Sciatic nerve (tissue), 2 donors: ENCODE measurements at places on chromosomes 1 and 21.

DNA sequence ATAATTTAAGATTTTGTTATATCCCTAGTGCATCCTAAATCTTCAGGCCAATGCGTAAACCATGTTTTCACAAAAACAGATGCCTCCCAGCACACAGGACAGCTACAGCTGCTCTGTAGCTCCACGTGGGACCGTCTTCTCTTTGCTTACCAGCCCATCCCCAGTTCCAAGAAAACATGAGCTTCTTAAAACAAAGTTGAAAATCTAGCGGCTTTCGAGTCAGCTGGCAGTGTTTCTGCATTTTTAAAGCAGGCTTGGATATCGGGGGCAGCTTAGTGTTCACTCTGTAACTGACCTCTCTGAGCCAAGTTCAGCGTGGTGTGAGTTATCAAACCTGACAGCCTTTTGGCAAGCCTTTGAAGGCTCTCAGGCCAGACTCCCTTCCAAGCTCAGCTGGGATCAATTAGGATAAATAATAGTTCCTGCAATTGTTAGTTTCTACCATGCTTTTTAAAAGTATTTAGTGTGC, 881.5 kb downstream of the LTN1 start:
- DNase-seq, result peak; percentile 61

DNA sequence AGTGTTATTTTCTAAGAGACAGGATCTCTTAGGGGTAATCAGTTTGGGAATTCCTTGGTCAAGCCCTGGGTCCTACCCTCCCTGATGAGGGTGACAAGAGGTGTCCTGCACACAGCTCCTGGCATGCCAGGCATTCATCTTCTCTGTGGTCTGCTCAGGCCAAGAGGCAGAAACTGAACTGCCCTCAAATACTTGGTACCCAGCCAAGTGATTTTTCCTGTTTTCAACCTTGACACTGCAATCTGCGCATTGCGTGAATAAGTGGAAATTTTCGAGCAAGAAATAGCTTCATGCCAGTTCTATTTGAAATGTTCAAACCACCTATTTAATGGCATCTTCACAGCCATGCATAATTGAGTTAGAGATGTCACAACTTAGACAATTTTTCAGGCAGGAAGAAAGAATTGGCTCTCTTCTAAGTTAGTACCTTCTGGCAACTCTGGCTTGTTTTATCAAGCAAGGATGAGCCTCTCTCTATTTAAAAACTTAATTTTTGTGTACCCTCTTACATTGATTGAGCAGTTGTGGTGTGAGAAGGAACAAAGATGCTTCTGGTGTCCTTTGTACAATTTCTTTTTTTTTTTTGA, 27.0 kb downstream of the DNM3 start:
- DNase-seq, result no peak

GRCh38 chr1:246035060-246035541, 472.0 kb downstream of the SMYD3 start:
- no peak for DNase-seq

DNA sequence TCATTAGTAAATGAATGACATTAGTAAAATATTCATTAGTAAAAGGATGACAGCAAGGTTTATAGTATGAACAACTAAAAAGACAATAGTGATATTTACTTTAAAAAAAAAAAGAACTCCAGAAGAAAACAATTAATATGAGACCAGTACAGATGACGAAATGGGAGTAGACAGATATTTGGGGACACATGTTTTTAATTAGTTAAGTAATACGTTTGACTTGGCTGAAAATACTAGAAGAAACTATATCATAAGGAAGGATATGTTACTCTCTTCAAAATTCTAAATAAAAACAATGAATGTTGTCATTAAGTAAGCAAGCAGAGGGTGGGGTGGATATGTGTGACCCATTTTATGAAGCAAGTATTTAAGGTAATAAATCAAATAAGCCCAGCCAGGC, 61.9 kb downstream of the GPATCH2 start:
- no peak for DNase-seq

- no peak for DNase-seq
Observed at GRCh38 chr1:42392967-42393848, 12.6 kb downstream of the RIMKLA start.

DNA sequence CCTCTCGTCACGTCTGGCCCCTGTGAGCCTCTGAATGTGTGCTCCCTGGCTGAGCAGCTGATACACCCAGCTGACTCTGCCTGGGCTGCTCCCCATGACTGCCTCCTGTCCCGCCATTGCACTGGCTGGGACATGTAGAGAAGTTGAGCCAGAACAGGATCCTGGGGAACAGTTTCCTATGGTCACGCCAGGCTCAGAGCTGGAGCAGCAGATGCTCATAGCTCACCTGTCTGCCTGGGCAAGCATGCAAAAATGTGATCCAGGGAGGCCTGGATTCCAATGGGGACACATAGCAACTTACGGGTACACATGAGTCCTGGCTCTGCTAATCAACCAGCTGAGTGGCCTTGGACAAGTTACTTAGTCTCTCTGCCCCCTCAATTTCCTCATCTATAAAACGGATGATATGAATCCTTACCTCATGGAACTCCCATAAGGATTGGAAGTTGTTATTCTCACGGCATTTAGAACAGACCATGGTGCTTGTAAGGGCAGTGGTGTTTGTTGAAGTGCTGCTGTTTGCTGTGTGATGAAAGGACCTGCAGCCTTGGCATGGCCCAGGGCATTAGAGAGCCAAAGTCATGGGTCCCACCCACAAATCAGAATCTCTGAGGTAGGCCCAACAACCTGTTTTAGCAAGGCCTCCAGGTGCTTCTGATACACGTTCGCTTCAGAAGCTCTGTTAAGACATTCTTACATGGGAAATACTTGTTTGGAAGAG, 150.3 kb upstream of the VANGL1 start:
- DNase-seq, result no peak

DNA sequence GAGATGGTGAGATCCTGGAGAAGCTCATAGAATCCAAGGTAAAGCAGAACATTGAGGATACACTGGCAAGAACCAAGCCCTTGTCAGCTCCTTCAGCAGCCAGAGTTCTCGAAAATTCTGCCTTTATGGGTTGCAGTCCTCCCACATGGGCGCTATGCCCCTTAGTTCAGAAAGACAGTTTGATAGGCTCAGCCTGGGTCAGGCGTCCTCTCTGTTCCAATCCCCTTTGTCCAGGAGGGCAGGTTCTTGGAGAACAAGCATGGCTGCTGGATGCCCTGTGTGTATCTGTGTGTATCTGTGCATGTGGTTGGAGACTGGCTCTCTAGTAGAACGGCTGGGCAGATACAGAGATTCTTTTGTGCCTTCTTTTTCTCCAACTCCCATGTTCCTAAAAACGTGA, 8.0 kb upstream of the NBL1 start:
- no peak for DNase-seq

- no peak for DNase-seq
Observed at GRCh38 chr1:12047120-12047876, 15.8 kb upstream of the TNFRSF8 start.

- DNase-seq, result peak; percentile 76
Observed at GRCh38 chr21:33230545-33231324, 997 bp downstream of the IFNAR2 start.

DNA sequence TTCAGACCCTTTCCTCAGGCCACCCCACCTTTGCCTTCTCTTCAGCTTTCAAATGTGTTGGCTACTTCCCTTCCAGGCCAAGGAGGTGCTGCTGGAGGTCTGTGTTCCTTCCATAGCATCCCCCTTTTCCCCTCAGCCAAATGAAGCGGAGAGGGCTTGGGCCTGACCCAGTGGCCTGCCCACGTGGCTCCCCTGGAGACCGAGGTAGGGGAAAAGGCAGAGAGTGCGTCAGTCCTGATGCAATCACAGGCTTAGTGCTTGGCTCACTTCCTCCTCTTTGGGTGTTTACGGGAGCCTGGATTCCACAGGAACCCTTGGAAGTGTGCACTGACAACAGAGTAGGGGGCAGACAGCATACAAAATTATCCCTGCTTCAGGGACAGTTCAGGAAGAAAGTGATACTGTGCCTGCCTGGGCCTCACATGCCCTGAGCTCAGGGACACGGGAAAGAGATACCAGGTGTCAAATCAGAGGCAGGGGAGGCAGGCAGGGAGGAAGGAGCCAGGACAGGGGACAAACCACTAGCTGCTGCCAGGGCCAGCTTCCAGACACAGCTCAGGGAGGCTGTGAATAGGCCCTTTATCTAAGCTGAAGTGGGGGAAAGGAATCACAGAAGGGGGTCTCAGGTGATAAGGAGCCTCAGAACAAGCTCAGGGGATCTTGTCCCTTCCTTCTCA, 16.6 kb upstream of the PTP4A2 start:
- DNase-seq, result peak; percentile 93

GRCh38 chr1:203628201-203629015, 1.8 kb downstream of the ATP2B4 start:
- peak; percentile 70 for DNase-seq

- no peak for DNase-seq
Observed at GRCh38 chr1:224704107-224704735, 88.1 kb downstream of the CNIH3 start.

- DNase-seq, result no peak
Observed at GRCh38 chr21:28235169-28235895, 757.3 kb downstream of the LTN1 start.

DNA sequence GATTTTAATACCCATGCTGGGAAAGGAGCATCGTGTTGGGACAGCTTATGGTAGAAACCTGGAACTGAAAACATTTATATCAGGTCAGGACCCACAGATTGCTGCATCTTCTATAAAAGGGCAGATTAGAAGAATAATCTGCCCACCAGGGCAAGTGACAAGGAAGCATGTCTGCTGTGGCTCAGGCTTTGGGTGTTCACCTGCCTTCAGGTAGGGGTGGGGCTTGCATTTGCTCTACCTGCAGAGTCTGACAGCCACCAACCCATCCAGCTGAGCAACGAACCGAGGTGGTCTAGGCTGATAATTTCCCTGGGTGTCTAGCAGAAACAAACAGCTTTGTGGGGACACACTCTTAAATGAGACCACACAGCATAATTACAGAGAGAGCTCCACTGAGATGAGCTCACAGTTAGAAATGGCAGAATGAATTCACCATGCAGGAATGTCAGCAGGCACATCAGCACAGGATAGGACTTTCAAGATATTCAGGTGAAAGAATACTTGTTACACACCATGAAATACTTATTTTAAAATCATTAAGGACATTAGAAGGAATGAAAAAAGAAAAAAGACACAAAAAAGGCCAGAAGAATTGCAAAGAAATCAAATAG, 36.1 kb upstream of the B3GALT5 start:
- no peak for DNase-seq

- DNase-seq, result no peak
Observed at GRCh38 chr1:158422212-158422611, 3.8 kb downstream of the OR10K2 start.

- no peak for DNase-seq
Observed at GRCh38 chr1:7393136-7393535, 378.0 kb upstream of the VAMP3 start.

GRCh38 chr1:31095298-31095981, 29.9 kb upstream of the PUM1 start:
- DNase-seq, result no peak

GRCh38 chr1:14516974-14517840, 81.3 kb upstream of the KAZN start:
- no peak for DNase-seq

DNA sequence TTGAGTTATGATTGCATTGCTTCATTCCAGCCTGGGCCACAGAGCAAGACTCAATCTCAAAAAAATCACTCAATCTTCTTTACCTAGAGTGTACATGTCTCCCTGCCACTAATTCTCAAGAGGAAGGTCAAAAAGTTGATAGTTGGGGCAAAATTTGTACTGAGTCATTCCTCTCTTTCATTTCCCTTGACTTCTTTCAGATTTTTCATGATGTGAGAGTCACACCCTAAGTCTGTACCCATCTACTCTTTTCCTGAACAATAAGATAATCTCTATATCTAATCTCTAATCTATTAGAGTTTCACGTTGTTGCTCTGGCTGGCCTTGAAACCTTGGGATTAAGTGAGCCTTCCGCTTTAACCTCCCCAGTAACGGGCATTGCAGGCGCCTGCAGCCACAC, 1.1 kb upstream of the BRDT start:
- DNase-seq, result no peak

GRCh38 chr1:18599086-18599485, 31.6 kb upstream of the PAX7 start:
- DNase-seq, result no peak

DNA sequence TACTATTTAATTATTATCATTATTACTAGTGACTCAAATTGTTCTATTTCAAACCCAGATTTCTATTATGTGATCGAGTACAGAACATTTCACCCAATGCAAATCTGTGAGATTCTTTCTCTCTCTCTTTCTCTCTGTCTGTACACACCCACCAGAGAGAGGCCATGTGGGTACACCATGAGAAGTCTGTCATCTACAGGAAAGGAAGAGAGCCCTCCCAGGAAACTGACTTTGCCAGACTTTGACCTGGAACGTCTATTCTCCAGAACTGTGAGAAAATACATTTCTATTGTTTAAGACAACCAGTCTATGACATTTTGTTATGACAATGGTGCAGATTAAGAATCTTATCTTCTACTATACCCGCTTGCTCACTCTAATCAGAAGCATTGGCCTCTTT, 1091.6 kb downstream of the TTLL7 start:
- DNase-seq, result no peak

- DNase-seq, result no peak
Observed at GRCh38 chr1:81208441-81208840, 592.3 kb upstream of the ADGRL2 start.

- DNase-seq, result no peak
Observed at GRCh38 chr1:179441501-179441900, 75.7 kb downstream of the AXDND1 start.

GRCh38 chr1:232851532-232851931, 46.3 kb downstream of the MAP10 start:
- no peak for DNase-seq

GRCh38 chr1:33784876-33785275, 79.0 kb upstream of the HMGB4 start:
- no peak for DNase-seq

DNA sequence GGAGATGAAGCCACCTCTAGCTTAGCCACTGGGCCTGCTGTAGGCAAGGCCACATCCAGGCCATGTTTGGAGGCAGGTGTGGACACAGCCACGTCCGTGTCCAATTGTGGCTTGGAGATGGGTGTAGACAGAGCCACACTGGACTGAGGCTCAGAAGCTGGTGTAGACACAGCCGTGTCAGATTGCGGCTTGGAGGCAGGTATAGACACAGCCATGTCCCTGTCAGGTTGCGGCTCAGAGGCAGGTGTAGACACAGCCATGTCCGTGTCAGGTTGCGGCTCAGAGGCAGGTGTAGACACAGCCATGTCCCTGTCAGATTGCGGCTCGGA, 2.2 kb downstream of the PERM1 start:
- no peak for DNase-seq

DNA sequence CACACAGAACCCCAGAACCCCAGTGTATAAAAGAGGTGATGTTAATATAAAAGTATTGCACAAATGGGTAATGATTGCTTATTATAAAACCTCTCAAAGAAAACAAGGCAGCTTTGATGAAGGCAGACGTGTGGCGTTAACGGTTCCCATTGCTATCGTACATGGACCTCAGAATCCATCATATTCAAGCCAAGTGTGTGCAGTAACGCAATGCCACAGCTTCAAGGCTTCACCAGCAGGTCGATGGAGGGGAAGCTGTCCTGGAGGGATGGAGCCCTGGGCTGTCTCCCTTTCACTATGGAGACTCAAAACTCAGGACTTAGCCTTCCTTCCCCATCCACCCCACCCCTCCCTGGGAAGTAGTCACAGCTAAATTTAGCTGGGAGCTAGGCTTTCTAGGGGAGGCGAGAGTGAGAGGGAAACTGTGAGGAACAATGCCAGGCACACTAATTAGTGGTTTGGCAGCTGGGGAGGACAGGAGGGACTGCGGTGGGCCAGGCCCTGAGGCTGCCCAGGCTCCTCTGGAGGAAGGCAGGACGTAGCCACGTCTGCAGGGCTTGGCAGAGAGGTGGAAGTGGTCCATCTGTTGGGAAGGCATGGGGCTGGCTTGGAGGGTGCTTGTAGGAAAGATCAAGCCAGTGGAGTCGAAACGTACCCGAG, 121.2 kb downstream of the HMGB4 start:
- DNase-seq, result no peak

- no peak for DNase-seq
Observed at GRCh38 chr1:178940068-178940765, 69.3 kb upstream of the ANGPTL1 start.
